ENCODE measurements at places on chromosomes 16 and 17. TPM values are rescaled to one million over a fixed set of nuclear protein-coding genes. Genes with fewer than 3 reads are reported as not detected.

DNA sequence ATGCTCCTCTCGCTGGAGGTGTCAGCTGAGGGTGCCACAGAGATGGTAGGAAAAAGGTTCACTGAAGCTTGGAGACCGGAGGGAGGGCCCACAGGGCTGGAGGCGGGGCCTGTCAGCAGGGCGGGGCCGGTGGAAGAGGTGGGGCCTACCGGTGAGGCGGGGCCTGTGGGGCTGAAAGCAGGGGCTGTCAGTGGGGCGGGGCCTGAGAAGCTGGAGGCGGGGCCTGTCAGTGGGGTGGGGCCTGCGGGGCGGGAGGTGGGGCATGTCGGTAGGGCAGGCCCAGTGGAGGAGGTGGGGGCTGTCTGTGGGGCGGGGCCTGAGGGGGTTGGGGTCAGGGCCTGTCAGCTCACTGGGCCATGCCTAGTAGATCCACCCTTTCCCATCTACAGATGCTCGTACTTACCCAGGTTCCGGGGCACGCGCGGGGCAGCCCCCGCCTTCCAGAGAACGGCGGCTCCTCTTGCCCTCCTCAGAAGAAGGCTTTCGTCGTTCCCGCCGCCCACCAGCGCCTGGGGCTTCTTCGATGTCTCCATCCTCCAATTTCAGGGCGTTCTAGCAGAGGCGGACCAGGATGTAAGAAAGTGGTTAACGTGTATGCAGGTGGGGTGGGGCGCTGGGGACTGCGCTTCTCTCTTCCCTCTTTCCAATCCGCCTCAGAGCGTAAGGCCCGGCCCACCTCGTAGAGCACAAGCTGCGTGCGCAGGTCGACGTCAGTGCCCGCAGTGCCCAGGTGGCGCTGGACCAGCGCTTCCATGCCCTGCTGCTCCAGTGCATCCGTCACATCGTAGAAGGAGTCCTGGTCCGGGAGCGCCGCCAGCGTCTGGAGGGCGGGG is 9.8 kb downstream of the TMEM208 start:
- peak; percentile 17 for DNase-seq

- DNase-seq, result no peak
Observed at GRCh38 chr17:29885031-29885640, 44.9 kb downstream of the SSH2 start.

- no peak for DNase-seq
Observed at GRCh38 chr17:59485946-59486345, 79.5 kb upstream of the DHX40 start.

DNA sequence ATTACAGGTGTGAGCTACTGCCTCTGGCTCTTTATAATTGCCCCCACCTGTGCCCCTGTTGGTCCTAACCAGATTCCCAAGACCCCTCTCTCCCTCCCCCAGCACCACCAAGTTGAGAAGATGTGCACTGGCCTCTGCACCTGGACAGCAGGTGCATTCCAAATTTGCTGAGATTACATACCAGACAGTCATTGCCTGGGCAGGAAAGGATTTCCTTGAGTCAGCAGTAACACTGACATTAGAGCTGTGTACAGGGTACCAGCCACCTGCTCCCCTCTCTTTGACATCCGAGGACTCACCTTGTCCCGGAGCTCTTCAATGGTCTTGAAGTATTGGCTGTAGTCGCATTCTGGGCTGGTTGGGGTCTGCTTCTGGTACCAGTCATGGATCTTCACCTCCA is 659 bp downstream of the KRT15 start:
- DNase-seq, result no peak

DNA sequence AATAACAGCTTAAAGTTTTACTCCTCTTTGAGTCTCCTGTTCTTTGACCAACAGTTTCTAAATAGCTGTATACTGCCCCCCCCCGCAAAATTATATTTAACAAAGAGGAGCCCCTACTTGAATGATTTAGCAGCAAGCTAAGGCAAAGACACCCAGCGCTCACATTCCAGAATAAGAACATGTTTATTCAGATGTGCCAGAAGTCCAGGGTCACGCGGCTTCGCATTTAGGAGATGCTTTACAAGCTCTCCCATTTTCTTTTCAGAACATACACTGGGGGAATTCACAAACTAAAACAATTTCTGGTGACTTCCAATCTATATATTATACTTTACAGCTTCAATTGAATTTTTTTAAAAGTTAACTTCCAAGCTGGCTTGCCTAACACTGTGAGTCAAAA is 5.3 kb downstream of the PLD6 start:
- DNase-seq, result no peak

DNA sequence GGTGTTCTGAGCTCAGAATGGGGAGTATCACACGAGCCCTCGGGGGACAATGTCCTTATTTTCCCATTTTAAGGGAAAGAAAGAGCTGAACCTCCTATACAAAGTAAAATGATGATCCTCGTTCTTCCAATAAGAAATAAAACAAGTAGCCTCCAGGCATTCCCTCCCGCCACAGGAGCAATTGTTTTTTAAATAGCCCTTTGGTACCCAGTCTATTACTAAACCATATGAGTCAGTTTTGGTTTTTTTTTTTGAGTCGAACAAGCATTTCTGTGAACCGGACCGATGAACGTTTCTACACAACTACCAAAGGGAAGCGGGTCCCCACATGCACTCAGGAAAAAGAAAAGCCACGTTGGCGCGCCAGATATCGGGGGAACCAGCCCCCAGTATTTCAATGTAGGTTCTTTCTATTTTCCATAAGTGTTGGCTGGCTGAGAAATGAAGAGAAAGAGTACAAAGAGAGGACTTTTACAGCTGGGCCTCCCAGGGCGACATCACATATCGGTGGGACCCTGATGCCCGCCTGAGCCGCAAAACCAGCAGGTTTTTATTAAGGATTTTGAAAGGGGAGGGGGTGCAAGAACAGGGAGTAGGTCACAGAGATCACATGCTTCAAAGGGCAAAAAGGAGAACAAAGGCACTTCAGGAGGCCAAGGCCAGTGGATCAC is 3.8 kb upstream of the DCXR start:
- DNase-seq, result no peak

- no peak for DNase-seq
Observed at GRCh38 chr17:18225642-18226283, 328 bp downstream of the LLGL1 start.

- DNase-seq, result peak; percentile 1
Observed at GRCh38 chr17:77353684-77354419, 213.1 kb downstream of the SEC14L1 start.

DNA sequence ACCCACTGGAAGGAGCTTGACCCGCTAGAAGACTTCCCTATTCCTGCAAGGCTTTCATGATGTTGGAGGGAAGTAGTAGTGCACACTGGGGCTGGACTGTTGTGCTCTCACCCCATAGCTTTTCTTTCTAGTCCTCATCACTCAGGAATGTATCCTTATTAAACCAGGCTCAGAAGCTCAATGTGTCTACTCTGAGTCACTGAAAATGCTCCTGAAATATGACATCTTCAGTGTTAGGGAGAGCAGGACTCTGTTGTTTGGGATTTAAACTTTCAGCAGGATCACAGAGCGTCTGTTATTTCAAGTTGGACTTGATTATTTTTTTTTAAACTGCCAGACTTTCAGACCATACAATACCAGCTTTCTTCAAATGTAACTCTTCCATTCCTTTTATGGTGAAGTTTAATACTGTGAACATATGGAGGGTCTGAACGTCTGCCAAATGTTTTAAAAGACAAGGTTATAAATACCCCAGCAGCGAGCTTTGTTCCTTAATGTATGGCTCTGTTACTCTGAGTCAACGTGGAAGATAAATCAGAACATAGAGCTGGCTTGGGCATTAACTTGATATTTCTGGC is 257.5 kb downstream of the CDH11 start:
- DNase-seq, result no peak

- no peak for DNase-seq
Observed at GRCh38 chr17:37702598-37702997, 42.3 kb downstream of the HNF1B start.

Gene PRAC1
- not detected for total RNA-seq

Gene MAP2K4
- 53.2 TPM for total RNA-seq

Gene OTOP3
- total RNA-seq, result not detected

Gene ABCA6
- total RNA-seq, result 24.3 TPM

Measured in thyroid gland (tissue), 4 donors.